ENCODE measurements at places on chromosomes 1 and 21.

DNA sequence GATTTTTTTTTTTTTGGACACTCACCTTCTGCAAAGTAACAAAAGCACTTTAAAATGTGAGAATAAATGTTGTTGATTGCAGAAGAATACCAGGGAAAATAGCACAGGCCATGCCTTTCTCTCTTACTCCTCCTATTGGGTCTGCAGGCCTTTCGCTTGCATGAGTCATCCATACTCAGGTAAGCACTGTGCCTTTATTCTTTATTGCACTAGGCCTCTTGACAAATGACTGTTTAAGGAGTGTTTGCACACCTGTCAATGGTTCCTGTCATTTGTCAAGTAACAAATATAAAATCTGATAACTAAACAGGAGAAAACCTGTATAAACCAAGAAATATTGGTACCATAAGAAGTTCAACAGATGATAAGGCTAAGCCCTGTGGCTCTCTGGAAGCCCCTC lies 106.5 kb downstream of the RGS7 start:
- DNase-seq, result no peak

- peak; percentile 74 for DNase-seq
Measured at GRCh38 chr1:16921391-16922185, at the start of gene CROCC. CROCC (plus strand) TSS chr1:16921931; CDS start chr1:16922019, 88 bp downstream.

DNA sequence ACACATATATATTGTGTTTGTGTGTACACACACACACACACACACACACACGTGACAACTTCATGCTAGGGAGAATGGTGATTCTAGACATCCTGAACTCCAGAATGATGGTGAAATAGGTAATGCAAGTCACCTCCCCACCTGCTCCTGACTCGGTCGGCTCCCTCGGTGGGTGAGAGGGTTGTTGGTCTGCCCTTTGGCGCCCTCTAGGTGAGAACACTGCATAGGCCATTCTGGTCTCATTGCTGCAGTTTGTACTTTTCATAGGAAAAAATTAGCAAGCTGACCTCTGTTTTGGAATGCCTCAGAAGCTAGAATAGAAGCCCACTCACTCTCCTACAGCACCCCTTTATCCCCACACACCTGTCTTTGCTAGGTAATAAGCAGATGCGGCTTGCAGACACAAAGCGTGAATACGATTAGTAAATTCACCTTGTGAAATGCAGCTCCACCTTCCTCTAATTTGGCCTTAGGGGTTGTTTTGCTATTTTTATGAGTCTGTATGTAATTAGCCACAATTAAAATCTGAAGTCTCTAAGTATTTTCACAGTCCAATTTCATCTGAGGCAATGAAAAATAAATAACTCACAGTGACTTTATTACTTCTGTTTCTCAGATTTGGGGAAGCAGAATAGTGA lies 130.0 kb upstream of the KCNJ15 start:
- peak; percentile 84 for DNase-seq

DNA sequence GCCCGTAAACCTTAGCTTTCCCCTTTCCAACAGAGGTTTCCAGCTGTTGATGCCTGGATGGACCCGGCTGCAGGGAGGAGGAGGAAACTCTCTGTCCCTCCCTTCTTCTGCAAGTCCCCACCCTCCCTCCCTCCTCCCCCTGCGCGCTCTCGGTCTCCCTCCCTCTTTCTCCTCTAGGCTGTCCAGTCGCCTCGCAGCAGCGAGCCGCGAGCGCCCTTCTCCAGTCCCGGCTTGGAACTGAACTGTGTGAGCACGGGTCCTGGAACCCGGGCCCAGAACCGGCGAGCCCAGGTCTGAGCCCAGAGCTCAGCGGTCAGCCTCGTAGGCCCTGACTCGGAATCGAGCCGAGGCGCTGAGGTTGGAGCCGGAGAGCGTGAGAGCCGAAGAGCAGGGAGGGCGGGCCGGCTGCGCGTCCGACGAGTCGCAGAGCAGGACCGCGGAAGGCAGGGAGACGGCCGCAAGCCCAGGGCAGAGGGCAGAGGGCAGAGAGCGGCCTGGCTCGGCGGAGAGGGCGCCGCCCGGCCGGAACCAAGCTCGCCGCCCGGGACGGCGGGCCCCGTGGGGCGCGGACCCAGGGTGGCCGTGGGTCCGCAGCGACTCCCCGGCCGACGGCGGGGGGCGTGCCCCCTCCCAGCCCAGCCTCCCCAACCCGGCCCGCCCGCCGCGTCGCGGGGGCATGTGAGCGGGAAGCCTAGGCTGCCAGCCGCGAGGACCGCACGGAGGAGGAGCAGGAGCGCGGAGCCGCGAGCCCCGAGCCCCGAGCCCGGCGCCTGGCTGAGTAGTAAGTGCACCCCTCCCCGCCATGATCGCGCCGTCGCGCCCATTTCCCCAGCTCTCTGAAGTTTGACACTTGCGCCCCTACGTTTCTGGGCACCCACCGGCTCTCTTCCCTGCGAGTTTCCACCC lies at the start of gene SOX13:
SOX13 (plus strand) TSS at position 185 of the 906 bp plus-strand sequence. CDS start 39,801 bp downstream, outside the sequence.
- DNase-seq, result peak; percentile 70

- no peak for DNase-seq
Measured at GRCh38 chr1:152517237-152517811, 3.0 kb downstream of the CRCT1 start.

DNA sequence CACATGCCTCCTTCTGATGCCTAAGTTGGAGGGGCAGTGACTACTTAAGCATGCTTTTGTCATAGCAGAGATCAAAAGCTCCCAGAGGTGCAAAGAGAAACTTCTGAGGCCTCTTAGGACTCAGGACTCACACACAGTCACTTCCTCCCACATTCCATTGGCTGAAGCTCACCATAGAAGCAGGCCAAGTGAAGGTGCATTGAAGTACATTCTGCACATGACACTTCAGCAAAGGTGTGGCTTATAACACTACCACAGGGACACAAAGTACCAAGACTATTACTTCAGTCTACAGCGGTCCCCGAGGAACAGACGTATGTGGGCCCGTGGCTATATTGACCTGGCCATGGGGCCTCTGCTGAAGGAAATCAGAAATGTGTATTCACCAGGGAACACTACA lies 2.5 kb upstream of the POGK start:
- no peak for DNase-seq

GRCh38 chr1:182229451-182229850 lies 162.1 kb downstream of the GLUL start:
- DNase-seq, result no peak

- DNase-seq, result no peak
Measured at GRCh38 chr1:32998997-32999396, 34.4 kb upstream of the RNF19B start.

- peak; percentile 43 for DNase-seq
Measured at GRCh38 chr1:3012456-3013291, 8.6 kb upstream of the ACTRT2 start.

DNA sequence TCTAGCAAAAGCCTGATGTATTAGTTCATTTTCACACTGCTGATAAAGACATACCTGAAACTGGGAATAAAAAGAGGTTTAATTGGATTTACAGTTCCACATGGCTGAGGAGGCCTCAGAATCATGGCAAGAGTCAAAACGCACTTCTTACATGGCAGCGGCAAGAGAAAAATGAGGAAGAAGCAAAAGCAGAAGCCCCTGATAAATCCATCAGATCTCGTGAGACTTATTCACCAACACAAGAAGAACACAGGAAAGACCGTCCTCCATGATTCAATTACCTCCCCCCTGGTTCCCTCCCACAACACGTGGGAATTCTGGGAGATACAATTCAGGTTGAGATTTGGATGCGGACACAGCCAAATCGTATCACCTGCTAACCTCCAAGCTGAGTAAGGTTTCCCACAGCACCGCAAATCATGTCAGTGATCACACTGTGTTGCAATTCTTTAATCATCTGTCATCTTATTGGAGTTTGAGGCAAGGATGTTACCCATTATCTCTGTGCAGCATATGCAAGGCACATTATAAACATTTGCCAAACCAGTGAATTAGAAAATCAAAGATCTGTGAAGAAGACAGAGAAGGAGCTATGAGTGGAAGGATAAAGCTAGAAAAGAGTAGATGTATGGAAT lies 128.5 kb downstream of the ZNF281 start:
- no peak for DNase-seq

DNA sequence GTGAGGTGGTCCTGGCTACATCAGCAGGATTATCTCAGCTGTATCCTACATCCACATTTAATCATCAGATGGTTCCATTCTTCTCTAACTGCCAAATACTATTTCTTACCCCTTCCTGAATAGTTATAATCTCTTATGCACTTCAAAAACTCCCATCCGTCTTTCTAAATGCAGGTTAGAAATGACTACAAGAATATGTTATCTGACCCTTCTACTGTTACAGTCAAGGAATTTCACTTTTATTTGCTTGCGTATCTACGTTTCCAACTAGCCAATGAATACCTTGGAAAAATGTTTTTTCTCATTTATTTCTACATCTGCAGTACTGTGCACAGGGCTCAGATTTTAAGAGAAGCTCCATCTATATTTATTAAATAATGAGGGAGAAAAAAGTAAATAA lies 709.9 kb downstream of the KCNT2 start:
- no peak for DNase-seq

- no peak for DNase-seq
Measured at GRCh38 chr1:197466813-197467212, 198.8 kb downstream of the CRB1 start.

Measured in NCI-H526 (cell line).